Astrocyte (in vitro differentiated cells and primary cell): ENCODE measurements at places on chromosomes 7 and 10. TPM values are rescaled to one million over a fixed set of nuclear protein-coding genes. Genes with fewer than 3 reads are reported as not detected.

DNA sequence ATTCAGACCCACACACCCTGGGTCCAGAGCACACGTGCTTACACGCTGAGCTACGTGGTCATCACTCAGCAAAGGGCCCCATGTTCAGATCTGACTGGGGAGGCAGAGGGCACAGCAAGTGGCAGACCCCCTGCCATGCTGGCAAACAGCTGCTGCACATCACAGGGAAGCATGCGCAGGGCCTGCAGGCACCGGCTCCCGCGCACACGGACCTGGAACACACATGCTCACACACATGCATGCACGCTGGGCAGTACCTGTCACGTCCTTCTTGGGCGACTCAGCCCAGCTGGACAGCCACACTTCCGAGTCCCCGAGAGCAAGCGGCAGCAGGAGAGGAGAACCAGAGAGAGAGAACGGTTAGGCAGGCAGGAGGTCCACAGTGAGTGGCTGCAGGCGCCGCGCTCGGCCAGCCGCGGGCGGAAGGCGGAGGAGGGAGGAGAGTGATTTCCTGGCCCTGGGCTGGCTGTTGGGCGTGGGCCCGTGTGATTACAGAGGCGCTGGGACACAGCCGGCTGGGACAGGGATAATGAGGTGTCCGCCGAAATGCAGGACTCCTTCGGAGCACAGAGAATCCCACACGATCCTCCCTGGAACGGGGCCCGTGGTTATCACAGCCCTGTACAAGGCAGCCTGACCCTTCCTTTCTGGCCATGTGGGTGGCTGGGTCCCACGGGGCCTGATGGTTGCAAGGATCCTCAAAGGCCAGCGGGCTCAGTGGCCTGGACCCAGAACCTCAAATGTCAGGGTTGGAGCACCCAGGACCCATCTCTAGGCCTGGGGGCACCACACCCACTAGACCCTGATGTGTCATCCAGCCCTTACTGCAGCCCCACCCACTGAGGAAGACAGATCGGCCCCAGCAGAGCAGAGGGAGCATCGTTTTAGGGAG is 175.1 kb downstream of the NEURL1 start:
- H3K4me1 ChIP-seq, result peaks cover 6% of the 10 kb centered on the region
- H3K27ac ChIP-seq, result no peak overlapping the region
- no peaks in the 10 kb centered on the region for H3K36me3 ChIP-seq
- no peak overlapping the region for H3K4me3 ChIP-seq

CFAP69 gene
- 1.1 and 2.0 TPM in 2 replicates for total RNA-seq

- no peaks in the 10 kb centered on the region for H3K36me3 ChIP-seq
- no peak overlapping the region for H3K27ac ChIP-seq
- peak overlapping the region; percentile 70 for H3K4me3 ChIP-seq
- H3K4me1 ChIP-seq, result peaks cover 10% of the 10 kb centered on the region
- peak; percentile 19 for DNase-seq
These were observed 1.3 kb downstream of the IMMP2L start for GRCh38 chr7:111560773-111561653.

FAM25G gene
- total RNA-seq, result not detected in 2 replicates

DNA sequence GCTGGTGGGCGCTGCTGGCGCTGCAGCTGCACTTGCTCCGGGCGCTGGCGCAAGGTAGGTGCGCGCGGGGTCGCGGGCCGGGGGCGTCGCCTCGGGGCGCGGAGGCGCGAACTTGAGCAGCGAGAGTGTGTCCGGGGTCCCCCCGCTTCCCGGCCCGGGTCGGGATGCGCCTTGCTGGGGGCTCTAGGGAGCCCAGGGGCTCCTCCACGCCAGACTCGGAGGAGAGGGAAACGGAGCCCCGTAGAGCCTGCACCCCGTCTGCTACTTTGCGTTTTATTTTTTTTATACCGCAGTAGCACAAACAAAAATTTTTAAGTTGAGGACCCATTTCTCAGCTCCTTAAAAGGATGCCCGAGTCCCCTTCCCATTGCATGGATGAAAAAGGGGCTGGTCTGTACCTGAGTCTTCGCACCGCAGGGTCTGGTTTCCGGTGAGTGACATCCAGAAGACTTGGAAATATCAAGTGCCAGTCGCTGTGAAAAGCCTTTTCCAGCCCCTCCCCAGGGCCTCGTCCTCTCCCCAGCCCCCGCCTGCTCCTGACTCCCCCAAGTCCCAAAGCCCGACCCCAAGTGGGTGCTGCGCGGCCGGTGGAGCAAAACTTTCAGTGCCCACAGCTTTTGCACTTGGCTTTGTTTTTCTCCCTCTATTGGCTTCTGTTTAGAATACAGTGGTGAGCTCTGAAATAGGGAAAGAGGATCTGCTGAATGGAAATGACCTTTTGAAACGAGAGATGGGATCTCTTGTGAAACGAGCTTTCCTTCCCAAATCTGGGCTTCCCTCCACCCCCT is 973 bp downstream of the SDK1 start:
- peaks cover 10% of the 10 kb centered on the region for H3K4me1 ChIP-seq
- H3K4me3 ChIP-seq, result peak overlapping the region; percentile 56
- H3K27ac ChIP-seq, result no peak overlapping the region
- DNase-seq, result peak; percentile 20
- peaks cover 15% of the 10 kb centered on the region for H3K27me3 ChIP-seq
- no peaks in the 10 kb centered on the region for H3K36me3 ChIP-seq

GRCh38 chr10:6563075-6563474 is 17.0 kb downstream of the PRKCQ start:
- H3K4me1 ChIP-seq, result no peaks in the 10 kb centered on the region
- no peak overlapping the region for H3K27ac ChIP-seq
- H3K36me3 ChIP-seq, result no peaks in the 10 kb centered on the region
- no peaks in the 10 kb centered on the region for H3K27me3 ChIP-seq

GRCh38 chr7:135169141-135169963 is 1.2 kb downstream of the CYREN start:
- peak overlapping the region; percentile 82 for H3K4me3 ChIP-seq
- H3K27ac ChIP-seq, result peak overlapping the region; percentile 86
- peaks cover 24% of the 10 kb centered on the region for H3K36me3 ChIP-seq
- H3K27me3 ChIP-seq, result no peaks in the 10 kb centered on the region
- H3K4me1 ChIP-seq, result peaks cover 15% of the 10 kb centered on the region

GRCh38 chr10:15267496-15267895 is 99.0 kb upstream of the NMT2 start:
- H3K27ac ChIP-seq, result no peak overlapping the region
- H3K4me3 ChIP-seq, result no peak overlapping the region
- H3K4me1 ChIP-seq, result no peaks in the 10 kb centered on the region
- DNase-seq, result no peak
- H3K27me3 ChIP-seq, result no peaks in the 10 kb centered on the region

- H3K27me3 ChIP-seq, result no peaks in the 10 kb centered on the region
- no peak overlapping the region for H3K27ac ChIP-seq
- H3K36me3 ChIP-seq, result no peaks in the 10 kb centered on the region
These were observed 30.1 kb downstream of the TMEM178B start for GRCh38 chr7:141103847-141104429.

IRF5 gene
- 0.36 TPM in 1 of 2 replicates, not detected in the other for total RNA-seq
